ENCODE measurements at places on chromosomes 3 and 15.

GRCh38 chr3:53518495-53518981, 24.1 kb downstream of the CACNA1D start:
- no peak for DNase-seq

GRCh38 chr3:143475981-143476380, 356.4 kb downstream of the CHST2 start:
- DNase-seq, result no peak

DNA sequence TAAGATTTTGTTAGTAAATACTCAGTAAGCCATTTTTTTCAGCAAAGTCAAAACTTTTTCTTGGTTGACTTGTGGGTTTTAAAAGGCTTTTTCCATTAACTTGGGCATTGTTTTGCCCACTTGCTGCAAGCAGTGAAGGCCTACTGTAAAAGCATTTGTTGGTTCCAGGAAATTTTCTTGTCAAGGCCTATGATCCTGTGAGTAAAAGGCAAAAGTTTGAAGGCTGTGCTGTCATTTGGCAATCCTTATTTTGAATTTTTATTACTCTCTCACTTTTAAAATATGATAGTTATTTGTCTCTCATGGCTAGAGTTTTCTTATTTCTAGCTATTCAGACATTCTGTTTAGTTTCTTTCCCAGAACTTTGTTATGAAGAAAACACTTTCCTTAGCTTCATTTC, 13.0 kb downstream of the P2RY12 start:
- no peak for DNase-seq

GRCh38 chr3:176961916-176962315, 235.4 kb downstream of the TBL1XR1 start:
- no peak for DNase-seq

DNA sequence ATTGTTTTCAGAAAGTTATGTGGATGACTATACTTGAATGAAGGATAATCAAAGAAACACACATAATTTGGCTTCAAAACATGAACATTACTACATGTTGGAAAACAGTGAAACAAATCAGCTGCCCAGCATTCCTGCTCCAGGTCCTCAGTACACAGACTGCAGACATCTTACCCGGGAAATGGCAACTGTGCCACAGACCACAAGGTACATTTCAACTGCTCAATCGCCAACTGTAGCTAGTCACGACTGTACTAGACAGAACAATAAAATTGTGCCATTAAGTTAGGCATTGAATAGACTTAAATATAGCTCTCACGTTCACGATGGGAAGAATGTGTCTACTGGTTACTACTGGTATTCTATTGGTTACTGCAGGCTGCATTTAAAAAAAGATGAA, 5.0 kb downstream of the NAA50 start:
- no peak for DNase-seq

- no peak for DNase-seq
Observed at GRCh38 chr3:159821110-159821509, 167.5 kb upstream of the IL12A start.

DNA sequence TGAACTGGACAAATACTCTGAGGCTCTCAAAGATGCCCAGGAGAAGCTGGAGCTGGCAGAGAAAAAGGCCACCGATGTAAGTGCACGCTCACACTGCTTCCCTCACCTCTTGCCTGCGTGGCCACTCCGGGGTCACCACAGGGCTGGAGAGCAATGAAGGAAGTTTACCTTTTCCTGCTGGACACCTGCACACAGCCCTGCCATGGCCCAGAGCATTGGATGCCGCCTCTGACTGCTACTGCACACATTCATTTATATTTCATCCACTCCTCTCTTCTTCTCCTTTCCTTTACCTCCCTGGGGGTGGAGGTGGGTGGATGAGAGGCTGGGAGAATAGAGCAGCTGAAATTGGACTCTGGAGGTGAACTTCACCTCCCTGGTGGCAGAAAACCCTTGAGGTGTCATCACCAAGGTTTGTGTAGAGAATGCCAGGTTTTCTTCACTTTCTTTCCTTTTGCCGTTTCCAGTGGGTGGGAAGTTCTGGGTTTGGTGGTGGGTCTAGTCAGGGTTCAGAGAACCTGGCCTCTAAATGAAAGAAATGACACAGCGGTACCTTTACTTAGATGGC, 1.6 kb downstream of the TPM1 start:
- no peak for DNase-seq

DNA sequence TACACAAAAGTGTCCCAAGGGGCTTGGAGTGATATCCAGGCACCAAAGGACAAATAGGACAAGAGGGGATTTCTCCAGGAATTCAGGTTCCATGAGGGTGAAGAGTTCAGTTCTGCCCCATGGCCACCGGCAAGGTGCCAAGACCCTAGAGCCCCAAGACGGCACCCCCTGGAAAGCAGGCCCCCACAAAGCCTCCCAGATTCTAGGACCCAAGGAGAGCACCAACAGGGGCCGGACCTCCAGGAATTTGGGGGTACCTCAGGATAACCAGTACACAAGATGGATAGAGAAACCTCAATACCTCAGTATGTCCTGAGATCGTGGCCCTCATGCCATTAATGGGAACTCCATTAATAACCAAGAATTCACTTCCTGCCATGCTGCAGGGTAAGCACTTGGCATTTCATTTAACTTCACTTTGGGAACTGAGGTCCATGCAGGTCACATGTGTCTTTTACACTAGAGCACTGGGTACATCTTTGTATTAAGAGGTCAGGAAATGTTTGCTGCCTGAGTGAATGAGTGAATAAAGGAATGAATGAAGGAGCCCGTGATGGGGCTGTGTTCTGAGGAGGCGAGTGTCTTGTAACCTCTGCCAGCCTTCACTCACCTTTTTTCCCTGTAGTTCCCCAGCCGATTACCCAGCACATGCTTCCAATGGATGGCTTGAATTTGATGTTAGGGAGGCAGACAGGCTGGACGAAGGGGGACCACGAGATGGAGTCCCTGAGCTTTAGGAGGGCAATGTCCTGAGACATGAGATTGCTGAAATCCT, 15.5 kb upstream of the PRSS50 start:
- DNase-seq, result no peak

DNA sequence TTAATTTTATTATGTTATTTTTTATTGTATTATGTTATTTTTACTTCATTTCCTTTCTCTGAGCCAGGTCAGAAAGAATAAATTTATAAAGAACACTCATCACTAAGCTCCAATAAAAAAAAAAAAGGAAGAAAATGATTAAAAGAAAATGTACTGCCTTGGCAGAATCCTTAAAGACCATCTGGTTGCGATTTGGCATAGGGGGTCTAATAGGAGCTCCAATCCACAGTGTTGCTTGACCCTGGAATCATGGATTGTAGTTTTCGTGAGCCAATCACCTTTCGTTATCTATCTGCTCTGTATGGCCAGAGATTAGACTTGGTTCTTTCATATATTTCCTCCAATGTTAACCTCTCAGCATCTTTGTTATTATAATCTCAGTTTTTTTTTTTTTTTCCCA, 421.8 kb upstream of the MCTP2 start:
- no peak for DNase-seq

GRCh38 chr3:171256445-171257250, 203.6 kb downstream of the TNIK start:
- no peak for DNase-seq

DNA sequence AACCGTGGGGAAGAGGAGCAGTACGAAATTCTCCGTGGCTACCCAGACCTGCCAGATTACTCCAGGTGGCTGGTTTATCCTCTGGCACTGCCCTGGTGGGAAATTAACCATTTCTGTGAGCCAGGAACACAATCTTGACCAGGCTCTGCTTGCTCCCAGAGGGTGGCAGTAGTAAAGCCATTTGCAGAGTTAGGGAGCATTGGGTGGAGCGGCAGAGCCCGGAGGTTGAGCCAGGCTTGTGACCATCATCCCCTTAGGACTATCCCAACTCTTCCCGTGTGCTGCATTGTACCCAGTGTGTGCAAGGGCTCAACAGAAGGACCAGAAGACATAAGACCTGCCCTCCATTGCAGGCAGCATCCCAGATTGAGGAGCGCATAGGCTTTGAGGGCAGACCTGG, 5.3 kb downstream of the KNG1 start:
- DNase-seq, result peak; percentile 29

GRCh38 chr15:91664224-91664836, 189.2 kb upstream of the SLCO3A1 start:
- no peak for DNase-seq
